ENCODE measurements at places on chromosomes 5 and 9.

GRCh38 chr5:80592105-80592504 lies 22.0 kb upstream of the ANKRD34B start:
- no peak for DNase-seq

DNA sequence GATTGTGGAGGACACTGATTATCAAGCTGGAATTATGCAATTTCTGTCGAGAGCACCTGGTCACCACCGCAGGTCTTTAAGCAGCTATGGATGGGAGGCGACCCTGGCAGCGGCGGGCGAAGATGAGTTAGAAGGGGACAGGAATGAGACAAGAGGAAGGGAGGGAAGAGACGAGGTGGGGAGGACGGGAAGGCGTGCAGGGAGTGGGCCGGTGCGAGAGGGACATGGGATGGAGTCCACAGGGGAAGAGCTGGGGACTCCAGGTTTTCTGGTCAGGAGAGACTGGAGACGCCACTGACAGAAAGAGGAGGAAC lies 192.3 kb downstream of the MELK start:
- no peak for DNase-seq

DNA sequence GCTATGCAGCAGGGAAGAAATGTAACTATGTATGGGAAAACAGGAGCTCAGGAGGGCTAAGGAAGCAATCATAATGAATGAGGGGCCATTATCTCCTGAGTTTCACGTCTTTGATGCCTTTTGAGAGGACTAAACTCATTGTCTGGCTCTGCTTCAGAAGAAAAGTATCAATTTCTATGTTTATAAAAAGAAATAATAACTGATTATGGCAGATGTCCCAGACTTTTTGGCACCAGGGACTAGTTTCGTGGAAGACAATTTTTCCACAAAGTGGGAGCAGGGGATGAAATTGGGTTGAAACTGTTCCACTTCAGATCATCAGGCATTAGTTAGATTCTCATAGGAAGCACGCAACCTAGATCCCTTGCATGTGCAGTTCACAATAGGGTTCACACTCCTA lies 8.7 kb upstream of the IL7R start:
- DNase-seq = no peak

DNA sequence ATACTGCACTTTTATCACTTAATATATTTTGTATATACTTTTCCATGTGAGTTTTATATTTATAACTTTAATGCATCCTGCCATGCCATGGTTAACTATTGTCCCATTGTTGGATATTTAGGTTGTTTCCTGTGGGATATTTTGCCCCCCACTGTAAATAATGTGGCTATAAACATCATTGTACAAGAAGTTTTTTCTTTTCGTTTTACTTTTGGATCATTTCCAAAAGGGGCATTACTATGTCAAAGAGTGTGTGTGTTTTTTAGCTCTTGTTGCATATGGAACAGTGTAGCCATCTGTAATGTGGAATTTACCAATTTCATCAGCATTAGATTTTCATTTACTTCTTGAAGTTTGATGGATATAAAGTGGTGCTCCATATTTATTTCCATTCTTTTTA lies 13.3 kb downstream of the ITGA2 start:
- DNase-seq = no peak

GRCh38 chr5:171808951-171809350 lies 23.3 kb downstream of the SMIM23 start:
- no peak for DNase-seq

GRCh38 chr5:6535594-6535993 lies 86.9 kb downstream of the UBE2QL1 start:
- no peak for DNase-seq

- DNase-seq = no peak
Observed at GRCh38 chr5:142654578-142655058, 31.3 kb downstream of the FGF1 start.

- DNase-seq = no peak
Observed at GRCh38 chr5:156914371-156914737, 48.7 kb downstream of the TIMD4 start.

GRCh38 chr5:144076521-144077083 lies 93.9 kb downstream of the YIPF5 start:
- DNase-seq = no peak

GRCh38 chr9:91740701-91741100 lies 209.3 kb downstream of the ROR2 start:
- no peak for DNase-seq

GRCh38 chr9:72494051-72494450 lies 27.4 kb upstream of the TMC1 start:
- no peak for DNase-seq

DNA sequence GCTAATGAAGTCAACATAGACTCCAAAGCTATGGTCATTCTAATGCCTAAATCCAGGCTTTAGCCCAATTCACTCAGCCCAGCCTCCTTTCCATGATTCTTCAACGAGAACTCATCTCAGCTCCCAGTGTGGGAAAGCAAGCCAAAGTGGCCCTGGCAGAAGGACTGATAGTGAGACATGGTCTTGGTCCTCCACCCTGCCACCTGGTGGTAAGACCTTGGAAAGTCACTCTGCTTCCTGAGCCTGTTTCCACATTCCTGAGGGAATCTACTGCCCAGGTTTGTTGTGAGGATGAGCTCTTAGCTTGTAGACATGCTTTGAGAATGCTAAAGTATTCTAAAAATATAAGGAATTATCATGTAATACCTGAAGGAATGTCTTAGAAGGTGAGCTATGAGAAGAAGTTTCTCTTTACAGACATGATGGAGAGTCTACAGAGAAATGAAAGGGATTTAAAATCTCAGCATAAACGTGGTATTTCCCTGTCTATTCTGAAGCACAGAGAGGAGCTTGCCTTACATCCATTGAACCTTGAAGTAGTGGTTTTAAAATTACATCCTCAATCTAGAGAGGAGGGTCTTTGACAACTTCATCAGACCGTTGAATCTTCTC lies 173.5 kb downstream of the TRIM32 start:
- DNase-seq = peak; percentile 59

- no peak for DNase-seq
Observed at GRCh38 chr9:123044586-123044985, 11.1 kb downstream of the GPR21 start.

DNA sequence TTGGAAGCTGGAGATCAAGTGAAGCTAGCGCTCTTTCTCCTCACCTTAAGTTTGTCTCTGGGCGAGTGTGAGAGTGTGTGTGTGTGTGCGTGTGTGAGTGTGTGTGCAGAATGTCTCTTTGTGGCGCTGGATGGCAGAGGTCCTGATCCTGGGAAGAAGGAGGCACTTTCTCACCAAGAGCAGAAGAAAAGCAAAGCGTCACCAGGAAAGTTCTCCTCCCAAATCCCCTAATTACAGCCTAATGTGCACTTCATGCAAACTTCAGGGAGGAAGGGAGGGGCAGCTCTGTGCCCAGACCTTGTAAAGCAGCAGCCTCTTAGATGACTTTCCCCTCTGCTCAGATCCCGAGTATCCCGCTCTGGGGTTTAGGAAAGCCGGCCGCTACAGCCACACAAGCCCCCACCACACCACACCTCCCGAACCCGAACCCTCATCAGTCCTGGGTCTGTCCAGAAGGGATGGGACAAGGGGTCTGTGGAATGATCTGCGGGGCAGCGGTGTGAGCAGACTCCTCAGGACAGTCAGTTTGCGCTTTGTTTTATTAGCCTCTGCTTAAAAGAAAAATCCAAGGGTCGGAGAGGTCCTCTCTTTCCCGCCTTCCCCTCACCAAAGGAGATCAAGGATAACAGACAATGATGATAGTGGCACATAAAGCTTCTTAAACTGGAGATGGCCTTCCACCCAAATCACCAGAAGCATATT lies at the start of gene HAPLN1:
Gene HAPLN1 (minus strand): TSS at position 20 of the 702 bp plus-strand sequence. CDS start 47,332 bp downstream, outside the sequence.
- DNase-seq = peak; percentile 63

GRCh38 chr9:108684288-108685025 lies 171.3 kb downstream of the ACTL7B start:
- no peak for DNase-seq

GRCh38 chr9:130149654-130150286 lies 22.4 kb upstream of the NCS1 start:
- DNase-seq = no peak

All from SJSA1 (cell line).